Germinal center (tissue), 1 donor: ENCODE measurements at places on chromosomes 7 and 10.

DNA sequence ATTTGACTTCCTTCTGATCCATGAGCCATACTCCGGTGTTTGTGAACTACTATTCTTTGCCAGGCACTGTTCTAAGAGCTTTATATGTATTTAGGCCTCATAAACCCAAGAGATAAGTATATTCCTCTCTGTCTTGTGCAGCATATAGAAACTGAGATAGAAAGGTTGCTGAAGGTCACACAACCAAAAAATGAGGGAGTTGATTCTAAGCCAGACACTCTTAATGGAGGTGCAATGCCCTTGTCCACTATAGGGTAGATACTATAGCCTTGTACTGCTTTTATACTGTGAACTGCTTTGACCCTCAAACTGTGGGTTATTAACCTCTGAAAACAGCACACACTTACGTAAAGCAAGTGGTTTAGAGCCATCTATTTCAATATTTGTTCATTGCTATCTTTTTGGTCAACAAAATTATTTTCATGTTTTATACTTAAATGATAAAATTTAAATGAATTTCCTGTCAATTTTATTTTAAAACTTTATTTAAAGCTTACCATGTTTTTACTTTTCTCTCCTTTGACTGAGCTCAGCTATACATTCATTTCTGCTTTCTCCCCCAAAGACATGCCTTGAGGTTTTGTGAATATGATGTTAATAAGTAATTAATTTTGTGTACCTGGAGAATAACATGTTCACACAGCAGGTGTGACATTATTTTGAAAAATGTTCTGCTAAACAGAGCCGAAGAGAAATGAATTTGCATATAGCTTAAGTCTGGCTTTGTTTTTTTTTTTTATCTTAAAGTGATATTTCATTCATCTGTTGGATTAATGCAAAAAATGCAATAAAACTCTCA, 687.3 kb downstream of the DNAJB9 start:
- DNase-seq = no peak

DNA sequence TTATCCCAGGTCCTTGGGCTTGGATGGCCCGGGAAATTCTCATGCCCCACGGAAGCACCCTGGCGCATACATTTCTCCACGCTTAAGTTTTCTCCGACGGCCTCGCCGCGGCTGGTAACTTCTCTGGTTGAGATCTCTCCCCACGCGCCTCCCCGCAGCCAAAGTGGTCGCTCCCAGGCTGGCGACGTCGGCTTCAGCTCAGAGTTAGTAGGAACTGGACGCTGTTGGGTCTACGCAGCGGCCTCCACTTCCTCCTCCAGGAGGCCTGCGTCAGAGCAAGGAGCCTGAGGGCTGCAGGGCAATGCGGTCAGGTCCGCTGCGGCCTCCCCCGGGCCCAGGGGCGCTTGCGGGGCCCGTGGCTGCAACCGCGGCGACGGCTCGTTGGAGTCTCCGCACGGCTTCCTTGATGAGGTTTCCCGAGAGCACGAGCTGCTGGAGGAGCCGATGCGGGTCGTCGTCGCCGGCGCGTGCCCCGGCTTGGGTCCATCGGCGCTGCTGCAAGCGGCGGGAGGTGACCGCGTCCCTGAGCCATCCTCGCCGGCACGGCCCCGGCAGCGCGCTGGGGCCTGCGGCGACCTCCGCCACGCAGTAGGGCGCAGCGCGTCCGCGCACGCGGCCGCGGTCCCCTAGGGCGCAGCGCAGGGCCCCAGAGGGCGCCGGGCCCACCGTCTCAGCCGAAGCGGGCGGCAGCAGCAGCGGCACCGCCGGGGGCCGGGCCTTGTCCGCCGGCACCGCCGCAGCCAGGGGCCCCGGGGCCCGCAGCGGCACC, 744 bp downstream of the FRAT2 start:
- peak; percentile 46 for DNase-seq

DNA sequence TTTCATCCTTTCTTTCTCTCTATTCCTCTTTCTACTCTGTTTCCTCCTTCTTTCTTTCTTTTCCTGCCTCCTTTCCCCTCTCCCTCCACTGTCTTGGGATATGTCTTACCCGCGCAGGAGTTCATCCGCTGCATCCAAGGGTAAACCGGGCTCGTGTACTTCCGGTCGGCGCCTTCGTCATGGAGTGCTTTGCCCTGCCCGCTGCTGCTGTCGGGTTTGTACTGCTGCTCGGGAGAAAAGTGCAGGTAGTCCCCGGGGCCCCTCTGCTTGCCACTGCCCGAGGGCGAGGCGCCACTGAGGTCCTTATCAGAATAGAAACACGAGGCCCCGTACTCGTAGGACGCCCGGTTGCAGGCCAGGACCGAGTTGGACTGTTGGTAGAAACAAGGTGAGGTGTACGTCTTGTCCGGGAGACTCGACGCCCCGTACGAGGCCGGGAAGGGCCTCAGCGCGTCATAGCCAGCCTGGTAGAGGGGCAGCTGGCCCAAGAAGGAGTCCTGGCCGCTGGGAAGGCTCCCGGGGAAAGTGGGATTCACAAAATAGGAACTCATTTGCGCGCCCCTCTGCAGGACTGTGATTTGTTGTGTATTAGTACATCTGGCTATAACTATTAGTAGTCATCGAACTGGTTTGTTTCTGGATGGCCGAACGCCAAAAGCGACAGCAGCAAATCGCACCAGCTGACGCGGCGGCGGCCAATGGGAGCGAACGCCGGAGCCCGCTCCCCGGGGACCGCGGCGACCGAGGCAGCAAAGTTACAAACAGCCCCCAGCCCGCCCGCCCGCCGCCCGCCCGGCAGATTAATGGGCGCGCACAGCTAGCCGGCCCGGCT, at the start of gene HOXA6:
HOXA6 (minus strand) TSS at position 576 of the 832 bp plus-strand sequence; CDS start at position 551, 25 bp downstream.
- DNase-seq = no peak

GRCh38 chr10:97426776-97427570, 982 bp downstream of the PGAM1 start:
- no peak for DNase-seq

DNA sequence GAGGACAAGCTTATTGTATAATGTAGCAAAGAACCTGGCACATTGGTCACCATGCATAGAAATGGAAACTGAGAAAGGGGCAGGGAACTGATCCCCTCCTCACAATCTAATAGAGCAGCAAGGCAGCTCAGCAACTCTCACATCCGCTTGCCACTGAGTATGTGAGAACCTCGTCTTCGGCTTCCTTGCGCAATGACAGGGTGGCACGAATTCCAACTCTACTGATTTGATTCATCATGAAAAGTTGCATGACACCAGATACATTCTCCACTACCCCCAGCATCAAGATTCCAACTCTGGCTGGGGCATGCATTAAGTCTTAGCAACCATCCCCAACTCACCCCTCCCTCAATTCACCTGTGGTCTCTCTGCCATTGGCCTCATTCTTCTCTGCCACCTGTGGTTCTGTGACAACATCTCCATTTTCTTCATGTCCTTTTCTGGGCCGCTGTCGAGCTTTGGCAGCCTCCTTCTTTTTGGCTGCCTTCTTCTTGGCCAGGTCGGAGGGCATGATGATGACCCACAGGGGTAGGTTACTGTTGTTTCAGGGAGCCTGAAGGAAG, 976 bp downstream of the ABCF2 start:
- DNase-seq = no peak

DNA sequence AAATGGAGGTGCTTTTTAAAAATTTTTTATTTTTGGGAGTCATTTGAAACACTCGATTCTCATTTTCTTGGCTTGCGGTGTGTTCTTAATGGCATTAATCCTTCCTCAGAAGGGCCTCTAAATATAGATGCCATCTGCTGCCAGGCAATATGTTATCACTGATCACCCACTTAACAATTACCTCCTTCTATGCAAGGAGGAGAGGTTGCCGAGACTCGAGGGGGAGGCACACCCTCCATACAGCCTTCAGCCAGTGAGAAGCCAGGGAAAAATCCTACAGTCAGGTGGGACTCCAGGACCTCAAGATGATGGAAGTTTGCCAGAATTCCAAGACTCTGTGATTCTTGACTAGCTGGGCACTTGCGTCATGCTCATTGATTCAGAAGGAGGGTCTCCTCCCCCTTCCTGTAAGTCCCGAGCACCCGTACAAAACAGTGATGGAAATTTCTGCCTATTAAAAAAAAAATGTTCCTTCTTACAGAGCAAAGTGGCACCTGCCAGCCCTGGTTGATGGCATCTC, 574.5 kb downstream of the TYW1 start:
- DNase-seq = no peak

DNA sequence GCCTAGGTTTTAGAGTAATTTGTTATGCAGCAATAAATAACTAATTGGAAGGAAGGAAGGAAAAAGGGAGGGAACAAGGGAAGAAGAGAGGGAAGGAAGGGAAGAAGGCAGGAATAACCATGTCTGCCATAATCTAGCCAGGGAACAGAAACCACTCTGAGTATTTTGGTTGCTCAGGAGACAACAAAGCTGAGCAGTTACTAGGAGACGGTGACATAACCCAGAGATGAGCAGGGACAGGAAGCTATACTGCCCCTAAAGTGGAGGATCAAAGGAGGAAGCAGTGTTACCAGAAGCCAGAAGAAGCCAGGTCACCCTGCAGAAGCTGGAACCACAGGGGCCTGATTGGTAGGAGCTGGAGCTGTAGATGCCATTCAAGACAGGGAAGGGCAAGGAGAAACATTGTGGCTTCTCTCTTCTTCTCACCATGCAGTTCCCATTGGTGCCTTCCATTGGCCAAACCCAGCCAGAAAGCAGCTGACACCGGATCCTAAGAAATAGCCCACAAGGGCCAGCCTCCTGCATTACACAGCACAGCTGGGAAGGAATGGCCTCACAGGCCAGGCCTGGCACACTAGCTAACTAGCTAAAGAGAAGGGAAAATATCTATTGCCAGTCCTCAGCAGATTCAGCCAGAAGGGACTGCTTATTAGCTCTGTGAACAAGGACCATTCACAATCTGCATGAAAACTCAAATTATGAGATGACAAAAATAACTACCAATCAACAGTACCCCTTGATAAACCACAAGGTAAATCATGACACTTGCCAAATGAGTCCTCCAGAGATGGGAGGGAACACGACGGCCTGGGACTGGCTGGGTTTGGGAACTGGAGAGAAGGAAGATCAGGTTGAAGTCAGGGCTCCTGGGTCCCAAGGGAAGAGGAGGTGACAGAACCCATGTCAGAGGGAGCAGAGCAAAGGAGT, 184.5 kb upstream of the NFE2L3 start:
- peak; percentile 63 for DNase-seq

DNA sequence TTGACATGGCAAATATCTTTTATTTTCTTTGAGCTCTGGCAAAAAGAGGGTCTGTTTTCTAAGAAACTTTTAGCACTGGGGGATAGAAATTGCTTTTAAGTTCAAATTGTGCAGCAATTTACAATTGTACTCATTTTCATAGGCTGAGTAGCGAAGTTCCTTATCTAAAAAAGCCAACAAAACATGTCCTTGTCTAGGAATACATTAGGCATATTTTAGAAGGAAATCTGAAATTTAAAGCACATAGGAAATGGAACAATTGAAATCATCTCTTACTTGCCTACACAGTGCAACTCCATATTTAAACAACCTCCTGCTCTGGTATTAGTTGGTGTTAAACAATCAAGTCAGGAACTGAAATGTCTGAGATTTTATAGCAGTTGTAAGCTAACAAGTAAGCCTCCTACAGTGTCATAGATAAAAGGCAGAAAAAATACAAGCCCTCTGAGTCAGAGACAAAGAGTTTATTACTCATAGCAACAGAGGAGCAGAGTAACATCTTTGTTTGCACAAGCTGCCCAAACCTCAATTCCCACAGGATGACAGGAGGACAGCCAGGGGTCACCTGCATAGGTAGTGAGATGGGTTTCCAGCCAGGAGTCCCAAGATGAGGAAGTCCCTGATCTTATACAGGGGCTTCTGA, 280.2 kb upstream of the HGF start:
- no peak for DNase-seq

DNA sequence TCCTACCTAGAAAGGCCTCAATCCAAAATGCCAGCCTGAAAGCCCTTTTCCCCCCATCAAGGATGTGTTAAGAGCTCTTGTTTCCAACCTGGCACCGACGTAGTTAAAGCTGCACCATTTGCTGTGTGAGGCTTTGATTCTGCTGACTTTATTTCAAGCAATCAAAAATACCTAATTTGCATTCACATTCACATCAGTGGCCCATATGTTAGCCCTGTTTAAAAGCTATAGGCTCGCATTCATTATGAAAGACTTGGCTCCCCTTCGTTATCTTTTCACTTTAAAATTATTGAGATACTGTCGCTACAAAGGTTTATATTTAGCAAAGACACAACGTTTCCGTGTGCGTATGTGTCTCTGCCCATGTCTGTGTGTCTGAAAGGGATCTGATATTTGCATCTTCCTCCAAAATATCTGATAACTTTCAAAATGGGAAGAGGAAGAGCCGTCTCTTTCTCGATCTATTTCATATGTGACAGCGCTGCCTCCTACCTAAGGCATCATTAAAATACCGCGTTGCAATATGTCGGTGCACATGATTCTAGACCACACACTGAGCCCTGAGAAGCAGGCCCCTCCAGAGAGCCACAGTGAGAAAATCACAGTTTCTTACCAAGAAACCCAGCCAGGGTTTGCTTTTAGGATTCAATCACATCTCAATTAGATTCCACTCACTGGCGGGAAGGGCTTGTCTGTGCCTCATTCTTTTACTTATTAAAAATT, 57.1 kb upstream of the ITPRID1 start:
- DNase-seq = no peak

GRCh38 chr10:122861711-122862161, 16.1 kb upstream of the CUZD1 start:
- DNase-seq = no peak

- no peak for DNase-seq
These were observed 68.1 kb downstream of the SVOPL start for GRCh38 chr7:138632826-138633602.

GRCh38 chr7:157676456-157677255, 339.9 kb downstream of the DNAJB6 start:
- DNase-seq = no peak

DNA sequence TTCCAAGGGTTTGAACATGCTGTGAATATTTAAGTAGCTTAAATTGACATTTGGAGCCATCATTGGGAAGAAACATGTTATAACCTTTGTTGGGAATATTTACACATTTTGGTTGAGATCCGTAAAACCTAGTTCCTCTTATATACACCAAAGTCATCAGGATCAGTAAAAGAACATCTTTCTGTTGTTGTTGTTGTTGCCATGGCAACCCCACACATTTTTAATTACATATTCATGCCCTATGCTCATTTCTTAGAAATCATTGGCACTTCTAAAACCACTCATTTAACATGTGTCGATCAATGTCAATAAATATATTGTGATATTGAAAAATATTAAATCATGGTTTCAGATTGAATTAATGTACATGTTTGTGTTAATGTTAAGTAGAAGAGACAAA, 122.6 kb downstream of the POU6F2 start:
- no peak for DNase-seq

DNA sequence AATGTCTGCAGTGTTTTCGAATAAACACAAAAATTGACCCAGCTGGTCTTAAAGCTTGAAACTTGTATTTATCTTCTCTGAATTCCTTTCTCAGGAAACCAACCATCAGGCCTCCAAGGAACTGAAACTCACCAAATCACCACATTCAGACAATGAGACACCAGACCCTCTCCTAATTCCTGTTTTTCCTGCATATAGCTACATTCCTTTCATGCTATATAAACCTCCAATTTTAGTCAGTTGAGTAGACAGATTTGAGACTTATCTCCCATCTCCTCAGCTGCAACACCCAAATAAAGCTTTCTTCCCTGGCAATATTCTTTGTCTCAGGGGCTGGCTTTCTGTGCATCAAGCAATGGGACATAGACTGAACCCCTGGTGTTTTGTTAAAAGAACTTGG, 317.0 kb downstream of the CACNA2D1 start:
- DNase-seq = no peak

GRCh38 chr10:108632144-108632543, 1291.2 kb downstream of the XPNPEP1 start:
- DNase-seq = no peak
